ENCODE measurements at places on chromosomes 4 and X.

GRCh38 chrX:65987811-65988210, 52.1 kb downstream of the VSIG4 start:
- no peak for DNase-seq

GRCh38 chr4:185965426-185966384, 103.3 kb upstream of the TLR3 start:
- no peak for DNase-seq

GRCh38 chr4:125013891-125014290, 300.9 kb upstream of the FAT4 start:
- DNase-seq: no peak

GRCh38 chrX:3567686-3568085, 145.8 kb downstream of the PRKX start:
- no peak for DNase-seq

- DNase-seq: no peak
Measured at GRCh38 chr4:173056710-173057109, 111.9 kb upstream of the GALNT7 start.

- no peak for DNase-seq
Measured at GRCh38 chr4:95044324-95044837, 286.6 kb downstream of the BMPR1B start.

- no peak for DNase-seq
Measured at GRCh38 chrX:23435575-23435974, 100.9 kb downstream of the PTCHD1 start.

GRCh38 chr4:52015366-52015765, 4.8 kb downstream of the LRRC66 start:
- DNase-seq: no peak

DNA sequence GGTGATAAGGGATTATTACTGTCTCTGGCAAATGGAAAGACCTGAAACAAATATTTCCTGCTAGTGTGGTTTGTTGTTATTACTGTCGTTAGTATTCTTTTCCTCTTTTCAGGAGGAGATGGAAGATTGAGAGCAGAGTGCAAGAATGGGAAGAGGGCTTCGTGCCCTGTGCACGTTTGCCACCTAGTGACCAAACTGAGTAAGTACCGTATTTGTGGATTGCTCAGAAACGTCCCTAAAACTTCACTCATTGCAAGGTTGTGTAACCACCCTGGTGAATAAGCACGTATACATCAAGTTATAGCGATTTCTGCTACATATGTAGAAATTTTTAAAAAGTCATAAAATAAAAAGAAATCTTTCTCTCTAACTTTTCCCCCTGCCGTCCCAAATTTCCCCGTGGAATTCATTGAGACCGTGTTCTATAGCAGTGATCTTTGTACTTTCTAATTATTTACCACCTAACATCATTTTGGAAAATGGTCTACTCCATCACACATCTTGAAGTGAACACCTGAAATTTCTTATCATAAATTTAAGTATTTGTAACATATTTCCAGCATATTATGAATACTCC, 24.3 kb downstream of the LINC00632 start:
- no peak for DNase-seq

DNA sequence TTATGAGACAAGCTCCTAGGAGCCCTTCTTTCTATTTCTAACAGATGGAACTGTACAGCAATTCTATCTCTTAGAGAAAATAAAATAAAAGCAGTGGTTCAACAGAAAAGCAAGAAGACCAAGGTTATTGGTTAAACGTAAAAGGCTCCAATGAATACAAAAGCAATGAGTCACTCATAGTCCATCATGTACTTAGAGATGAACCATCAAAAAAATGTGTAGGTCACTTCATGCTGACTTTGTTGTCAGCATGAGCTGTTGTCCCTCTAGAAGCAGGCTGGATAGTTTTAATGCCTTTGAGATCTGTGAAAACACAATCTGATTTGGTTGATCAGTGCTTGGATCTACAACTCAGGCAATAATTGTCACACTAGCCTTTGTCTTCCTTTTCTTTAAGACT, 378.6 kb upstream of the ANXA10 start:
- DNase-seq: no peak

- no peak for DNase-seq
Measured at GRCh38 chrX:152903589-152903988, 5.7 kb downstream of the ZNF185 start.

DNA sequence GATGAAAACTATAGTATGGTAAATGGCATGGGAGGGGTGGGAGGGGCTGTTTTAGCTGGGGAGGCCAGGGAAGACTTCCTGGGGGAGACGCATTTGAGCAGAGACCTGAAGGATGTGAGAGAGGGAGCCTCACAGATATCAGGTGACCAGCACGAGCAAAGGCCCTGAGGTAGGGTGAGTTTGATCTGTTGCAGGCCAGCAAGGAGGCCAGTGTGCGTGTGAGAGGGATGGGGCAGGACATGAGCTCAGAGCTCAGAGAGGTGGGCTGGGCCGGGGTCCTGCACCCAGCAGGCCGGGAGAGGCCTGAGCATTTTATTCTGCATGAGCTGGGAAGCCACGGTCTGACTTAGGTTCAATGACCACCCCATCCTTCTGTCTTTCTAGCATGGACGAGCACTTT, 80.0 kb downstream of the PPP2R2C start:
- no peak for DNase-seq

- no peak for DNase-seq
Measured at GRCh38 chr4:122379239-122379638, 428 bp downstream of the ADAD1 start.

DNA sequence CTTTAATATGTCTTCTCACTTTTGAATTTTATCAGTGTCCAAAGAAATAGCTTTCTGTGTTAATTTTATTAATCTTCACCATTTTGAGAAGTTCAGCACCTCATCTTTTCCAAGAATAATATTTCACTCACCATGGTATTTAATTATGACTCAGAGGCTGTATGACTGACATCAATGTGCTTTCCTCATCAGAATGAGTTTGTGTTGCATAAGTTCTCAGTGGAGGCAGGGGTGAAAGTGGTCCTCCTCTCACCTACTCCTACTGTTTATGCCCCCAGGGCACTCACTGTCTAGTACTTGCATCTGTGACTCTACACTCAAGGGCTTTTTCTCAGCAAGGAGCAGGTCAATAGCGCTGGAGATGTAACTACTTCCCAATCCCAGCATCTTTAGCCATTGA, 905.3 kb upstream of the INTU start:
- no peak for DNase-seq

GRCh38 chr4:177271091-177271490, 38.6 kb upstream of the NEIL3 start:
- DNase-seq: no peak

- DNase-seq: no peak
Measured at GRCh38 chr4:137414802-137415201, 117.5 kb downstream of the PCDH18 start.

DNA sequence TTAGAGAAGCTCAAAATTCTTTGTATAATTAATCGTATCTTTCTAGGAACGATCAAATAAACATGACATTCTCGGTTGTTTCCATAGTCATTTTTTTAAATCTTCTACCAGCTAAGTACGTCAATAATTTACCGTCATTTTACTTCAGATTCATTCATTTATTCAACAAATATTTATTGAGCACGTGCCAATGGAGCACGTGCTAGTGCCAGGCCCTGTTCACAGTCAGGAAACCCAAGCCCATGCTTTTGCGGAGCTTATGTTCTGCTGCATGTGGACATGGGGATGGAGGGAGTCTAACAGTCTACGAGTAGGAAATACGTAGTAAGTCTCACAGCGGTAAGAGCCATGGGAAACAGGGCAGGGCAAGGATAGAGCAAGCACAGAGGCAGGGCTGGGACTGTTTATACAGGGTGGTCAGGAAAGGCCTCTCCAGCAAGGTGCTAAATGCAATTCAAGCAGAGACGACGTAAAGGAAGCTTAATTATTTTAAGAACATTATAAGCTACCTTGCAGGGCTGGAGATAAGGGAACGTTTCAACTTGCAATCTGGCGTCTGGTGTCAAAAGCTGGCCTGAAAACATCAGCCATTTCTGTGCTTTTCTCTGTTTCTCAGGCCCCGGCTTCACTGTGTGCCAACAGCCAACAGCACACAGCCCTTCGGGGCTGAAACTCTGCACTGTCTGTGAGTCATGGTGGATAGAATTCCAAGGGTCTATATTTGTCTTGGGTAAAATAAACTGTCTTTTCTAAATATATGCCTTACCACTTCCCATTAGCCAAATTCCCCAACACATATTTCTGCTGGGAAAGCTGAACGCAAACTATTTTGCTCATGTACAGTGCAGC, 517.1 kb upstream of the ZFP42 start:
- no peak for DNase-seq
